ENCODE measurements at places on chromosomes 4 and X.

- DNase-seq = no peak
These were observed 1.1 kb downstream of the RPS6KA6 start for GRCh38 chrX:84186603-84187532.

DNA sequence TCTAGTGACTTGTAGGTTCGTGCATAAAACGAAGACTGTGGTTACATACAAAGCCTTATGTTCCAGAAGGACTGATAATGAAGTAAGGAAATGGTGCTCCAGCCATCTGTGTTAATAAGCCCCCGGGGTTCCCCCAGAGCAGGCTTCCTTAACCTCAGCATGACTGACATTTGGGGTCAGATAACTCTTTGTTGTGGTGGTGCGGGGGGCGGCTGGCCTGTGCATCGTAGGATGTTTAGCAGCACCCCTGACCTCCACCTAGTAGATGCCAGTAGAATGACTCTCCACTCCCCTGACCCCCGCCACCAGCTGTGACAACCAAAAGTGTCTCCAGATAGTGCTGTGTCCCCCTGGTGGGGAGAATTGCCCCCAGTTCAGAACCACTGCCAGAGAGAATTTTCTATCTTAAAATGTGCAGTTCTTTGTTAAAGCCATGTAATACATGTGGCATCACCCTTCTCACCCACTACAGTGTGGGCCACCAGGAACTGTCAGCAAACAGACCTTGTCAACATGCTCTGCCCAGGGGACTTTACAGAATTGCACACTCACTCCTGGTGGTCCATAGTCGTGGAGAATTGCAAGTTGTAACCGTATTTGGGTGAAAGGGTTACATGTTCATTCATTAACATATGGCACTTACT is 7.5 kb downstream of the SH3KBP1 start:
- no peak for DNase-seq

DNA sequence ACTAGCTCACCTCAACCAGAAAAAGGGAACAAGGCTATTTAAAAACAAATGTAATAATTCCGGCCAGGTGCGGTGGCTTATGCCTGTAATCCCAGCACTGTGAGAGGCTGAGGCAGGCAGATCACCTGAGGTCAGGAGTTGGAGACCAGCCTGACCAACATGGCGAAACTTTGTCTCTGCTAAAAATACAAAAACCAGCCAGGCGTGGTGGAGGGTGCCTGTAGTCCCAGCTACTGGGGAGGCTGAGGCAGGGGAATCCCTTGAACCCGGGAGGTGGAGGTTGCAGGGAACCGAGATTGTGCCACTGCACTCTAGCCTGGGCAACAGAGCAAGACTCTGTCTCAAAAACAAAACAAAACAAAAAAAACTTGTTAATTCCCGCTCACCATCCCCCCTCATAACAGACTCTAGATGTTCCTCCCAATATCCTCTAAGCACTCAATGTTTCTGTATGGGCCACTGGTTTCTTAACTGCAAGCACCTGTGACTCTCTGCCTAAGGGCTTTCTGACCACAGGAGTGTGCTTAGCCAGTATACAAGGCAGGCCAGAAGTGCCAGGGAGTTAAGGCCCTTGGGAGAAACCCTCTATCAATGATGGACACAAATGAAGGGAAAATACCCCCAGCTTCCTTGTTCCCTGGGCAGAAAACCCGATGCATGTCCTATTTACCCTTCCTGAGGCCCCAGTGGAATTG is 21.0 kb upstream of the THOC2 start:
- DNase-seq = no peak

DNA sequence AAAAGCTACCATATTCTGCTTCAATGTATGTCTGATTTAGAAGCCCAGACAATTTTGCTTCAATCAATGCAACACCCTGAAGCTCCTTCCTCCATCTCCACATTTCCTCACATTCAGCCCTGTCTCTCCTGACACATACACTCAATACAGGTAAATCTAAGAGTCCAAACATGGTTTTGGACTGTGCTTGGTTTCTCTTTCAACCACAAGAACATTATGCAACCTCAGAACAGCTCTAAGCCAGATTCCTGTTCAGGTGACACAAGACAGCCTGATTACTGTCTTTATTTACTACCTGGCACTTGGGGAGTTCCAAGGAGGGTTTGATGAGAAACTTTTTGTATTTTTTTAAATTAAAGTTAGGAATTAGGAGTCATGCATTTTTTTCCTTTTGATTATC is 307.5 kb upstream of the SLIT2 start:
- no peak for DNase-seq

DNA sequence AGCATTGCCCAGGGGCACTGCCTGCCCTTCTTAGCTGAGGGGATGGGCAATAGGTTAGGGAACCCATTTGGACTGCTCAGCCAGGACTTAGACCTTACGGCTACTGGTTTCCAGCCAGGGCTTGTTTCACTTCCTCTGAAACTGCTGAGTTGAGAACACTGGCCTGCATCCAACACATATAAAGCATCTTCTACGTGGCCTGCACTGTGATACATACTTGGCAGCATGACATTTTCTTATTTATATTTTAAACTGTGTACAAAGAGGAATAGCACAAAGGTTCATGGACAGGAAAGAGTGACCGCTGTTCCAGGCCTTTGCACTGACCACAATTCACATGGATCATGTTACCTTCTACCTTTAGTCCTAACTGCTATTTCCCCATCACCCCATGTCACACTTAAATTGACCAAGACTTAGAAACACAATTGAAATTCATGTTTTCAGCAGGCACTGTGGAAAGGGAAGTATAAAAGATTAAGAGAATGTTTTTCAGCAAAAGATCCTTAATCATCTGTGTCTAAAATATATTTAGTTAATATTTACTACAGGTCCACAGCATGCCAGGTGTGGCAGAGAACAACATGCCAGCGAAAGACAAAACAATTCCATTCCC is 43.7 kb downstream of the NLGN4X start:
- no peak for DNase-seq

DNA sequence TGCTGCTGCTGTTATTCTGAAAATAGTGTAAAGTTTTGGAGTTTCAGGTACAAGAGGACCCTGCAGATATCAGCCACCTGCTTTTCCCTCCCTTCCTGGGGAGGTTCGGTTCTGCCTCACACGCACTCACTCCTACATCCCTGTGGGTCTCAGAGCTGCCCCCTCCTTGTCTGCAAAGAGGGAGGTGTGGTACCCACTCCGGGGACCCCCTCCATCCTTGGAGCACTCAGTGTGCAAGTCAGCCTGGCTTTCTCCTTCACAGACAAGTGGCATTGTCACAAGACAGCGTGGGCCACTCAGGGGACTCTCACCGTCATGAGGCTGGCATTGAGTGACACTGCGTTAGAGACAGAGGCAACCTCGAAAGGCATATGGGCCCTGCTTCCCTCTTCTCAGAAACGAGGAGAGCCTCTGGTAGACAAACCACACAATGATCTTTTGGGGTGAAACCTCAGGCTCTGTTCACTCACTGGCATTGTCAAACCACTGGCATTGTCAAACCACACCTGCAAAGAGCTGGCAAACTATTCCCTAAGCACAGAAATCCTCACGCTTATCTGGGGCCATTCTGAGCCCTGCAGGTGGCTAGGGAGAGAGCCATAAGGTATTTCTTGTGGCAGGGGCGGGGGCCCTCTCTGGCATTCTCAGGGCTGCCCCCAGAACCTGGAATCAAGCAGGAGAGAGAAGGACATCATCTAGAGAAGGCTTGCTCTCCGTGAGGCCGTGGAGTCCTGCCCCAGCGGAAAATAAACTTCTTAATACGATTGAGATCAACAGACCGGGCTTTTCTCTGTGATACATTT is 285.0 kb downstream of the SHOX start:
- DNase-seq = no peak

DNA sequence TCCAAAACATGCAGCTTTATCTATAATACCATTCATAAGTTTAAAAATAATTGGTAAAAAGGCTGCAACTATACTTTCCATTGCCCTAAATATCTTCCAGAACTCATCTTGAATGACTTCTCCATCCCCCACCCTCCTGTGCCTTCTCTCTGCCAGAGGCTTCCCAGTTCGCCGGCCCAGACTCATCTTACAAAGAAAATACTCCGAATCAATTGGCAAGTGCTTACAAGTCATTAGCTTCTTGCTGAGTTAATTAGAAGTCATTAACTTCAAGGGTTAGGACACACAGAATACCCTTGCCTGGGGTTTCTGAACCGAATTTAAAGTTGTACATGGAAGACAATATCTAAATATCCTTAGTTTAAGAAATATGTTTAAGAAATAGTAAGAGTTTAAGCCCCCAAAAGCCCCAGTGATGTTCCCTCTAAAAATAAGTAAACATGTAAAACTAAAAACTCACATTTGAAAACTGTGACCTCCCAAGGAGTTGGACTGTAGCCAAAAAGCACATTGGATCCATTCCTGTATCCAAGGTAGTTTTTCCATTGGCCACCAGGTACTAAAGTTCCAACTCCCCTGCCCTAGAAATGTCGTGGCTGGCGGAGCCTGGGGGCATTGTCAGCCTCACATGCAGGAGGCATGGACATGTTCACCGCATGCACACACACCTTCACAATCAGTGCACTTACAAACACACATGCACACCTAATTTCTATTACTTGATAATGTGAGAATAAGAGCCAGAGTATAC is 535.2 kb upstream of the FAT1 start:
- DNase-seq = no peak

DNA sequence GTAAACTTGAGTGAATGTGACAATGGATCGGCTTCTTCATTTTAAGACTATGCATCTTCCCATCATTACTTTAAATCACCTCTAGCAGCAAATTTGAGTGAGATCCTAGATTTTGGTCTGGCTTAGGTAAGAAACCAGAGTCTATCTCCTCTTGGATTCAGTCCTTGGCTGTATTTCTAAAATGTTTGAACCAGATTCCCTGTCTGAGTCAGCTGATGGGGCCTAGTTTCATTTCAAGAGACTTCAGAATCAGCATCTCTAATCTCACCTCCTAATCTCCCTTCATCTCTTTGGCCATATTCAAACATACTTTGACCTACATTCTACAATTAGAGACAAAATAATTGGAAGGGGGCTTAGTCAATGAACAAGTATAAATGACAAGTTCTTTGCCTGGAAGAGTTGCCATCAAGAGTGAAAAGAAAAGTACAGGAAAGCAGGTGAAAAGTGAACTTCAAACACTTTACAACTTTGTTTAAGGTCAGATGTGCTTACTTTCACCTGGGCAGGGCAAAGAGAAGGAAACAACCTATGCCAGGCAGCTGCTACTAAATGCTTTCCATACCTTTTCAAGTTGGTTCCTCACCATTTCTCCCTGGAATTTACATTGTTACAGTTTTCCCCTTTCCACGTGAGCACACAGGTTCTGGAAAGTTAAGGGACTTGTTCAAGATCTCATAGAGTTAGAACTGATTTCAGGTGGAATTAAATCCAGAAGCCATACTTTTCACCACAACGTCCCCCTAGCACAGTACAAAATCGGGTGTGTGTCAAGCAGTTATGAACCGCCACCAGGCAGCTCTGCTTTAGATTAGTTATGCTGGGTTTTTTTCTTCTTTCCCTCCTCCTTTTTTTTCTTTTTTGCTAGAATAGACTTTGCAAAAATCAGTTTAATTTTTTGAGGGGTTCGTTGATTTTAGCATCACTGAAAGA is 30.7 kb upstream of the PITX2 start:
- DNase-seq = no peak

- DNase-seq = peak; percentile 85
These were observed 1017.2 kb downstream of the PCDH7 start for GRCh38 chr4:31737419-31737818.

DNA sequence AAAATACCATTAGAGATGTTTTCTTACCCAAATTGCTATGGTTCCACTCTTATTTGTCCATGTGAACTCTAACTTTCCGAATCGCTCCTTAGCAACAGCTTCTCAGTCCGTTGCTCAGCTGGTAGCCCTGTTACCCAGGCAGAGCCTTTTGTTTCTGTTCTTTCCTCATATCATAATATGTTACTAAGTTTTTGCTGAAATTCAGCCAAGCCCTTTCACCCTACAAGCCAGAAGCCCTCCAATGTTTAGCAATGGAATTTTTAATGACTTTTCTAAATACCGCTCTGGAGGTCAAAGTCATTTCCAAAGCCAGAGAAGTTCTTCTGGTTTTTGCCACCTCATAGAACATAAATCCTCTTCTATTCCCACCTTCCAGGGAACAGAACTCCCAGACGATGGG is 1029.5 kb downstream of the C4orf33 start:
- no peak for DNase-seq
